ENCODE measurements at places on chromosomes 2 and 18.

DNA sequence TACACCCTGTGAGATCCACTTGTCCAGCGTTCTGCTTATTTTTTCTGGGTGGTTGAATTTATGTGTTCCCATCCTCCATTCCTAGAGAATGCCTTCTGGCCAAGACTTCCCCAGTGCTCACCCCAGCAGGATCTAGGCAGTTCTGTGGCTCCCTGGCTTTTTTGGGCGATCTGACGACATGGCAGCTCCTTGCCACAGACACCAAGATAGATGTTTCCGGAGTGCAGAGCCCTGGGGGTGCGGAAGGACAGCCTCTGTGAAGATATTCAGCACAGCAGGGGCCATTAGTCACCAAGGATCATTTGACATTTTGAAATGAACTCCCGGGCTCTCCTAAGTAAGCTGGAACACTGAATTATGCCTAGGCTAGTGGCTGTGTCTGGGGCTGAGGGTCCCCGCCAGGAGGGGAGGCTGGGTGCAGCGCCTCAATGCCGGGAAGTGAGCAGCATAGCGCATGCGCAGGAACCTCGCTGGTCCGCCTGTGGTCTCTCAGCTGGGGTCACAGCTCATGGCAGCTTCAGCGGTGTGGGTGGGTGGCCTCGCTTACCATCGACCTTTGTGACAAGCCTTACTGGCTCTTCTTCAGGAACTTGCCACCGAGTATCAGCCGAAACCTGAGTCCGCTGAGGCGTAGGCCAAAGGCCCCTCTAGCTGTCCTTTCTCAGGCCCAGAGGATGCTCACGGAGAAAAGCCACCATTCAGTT, 60.3 kb downstream of the MEX3C start:
- no peak for DNase-seq

DNA sequence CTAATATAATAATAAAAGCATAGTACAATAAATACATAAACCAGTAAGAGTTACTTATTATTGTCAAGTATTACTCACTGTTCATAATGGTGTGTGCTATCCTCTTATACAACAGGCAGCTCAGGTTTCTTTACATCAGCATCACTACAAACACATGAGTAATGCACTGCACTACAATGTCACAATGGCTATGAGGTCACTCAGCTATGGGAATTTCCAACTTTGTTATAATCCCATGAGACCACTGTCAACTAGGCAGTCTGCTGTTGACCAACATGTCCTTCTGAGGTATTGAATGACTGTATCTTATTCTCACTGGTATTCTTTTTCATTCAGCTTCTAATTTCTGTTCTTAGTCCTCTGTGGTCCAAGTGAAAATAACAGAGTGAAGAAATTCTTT, 250.4 kb upstream of the DSEL start:
- no peak for DNase-seq

DNA sequence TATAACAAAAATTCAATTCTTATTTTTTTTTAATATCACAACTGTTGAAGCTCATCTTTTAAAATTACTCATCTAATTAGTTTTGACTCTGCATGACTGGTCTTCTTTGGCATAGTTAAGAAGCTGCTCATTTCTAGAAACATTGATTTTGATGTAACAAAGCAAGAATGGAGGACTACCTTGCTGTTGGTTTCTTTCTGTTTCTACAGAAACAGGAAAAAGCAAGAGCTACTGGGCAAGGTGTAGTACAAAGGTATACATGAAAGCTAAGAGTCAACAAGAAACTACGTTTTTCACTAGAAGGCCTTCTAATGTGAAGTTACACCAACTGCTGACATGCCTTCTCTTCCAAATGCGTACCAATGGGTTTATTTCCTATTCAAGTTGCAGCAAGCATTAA, 90.6 kb upstream of the SYT4 start:
- DNase-seq = no peak

GRCh38 chr2:217538719-217539118, 464.1 kb downstream of the TNS1 start:
- DNase-seq = no peak

DNA sequence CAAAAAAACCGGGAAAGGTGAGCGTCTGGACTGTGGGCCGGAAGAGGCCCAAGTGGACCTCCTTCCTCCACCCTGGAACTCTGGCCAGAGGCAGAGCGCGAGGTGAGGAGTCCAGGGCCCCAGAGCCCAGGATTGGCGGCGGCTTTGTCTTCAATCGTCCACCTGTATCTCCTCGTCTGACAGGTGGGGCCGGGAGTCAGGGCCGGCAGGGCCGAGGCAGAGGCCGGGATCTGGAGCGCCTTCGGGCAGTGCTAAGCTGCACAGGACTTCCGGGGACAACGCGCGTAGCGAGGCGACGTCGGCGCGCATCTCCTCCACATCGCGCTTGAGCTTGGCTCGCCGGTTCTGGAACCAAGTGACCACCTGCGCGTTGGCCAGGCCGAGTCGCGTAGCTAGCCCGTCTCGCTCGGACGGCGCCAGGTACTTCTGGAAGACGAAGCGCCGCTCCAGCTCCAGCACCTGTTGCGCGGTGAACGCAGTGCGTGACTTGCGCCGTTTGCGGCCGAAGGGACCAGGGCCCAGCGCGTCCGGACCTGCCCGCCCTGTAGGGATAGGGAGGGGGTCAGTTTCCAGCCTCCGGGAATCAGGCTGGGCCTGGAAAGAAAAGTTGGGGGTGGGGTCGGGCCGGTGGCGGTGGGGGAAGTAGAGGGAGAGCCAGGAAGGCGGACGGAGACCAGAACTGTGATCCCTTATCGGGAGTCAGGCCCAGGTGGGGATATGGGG, 1.5 kb downstream of the LBX2 start:
- no peak for DNase-seq

GRCh38 chr2:67510745-67511144, 113.6 kb downstream of the ETAA1 start:
- no peak for DNase-seq

All from activated CD8-positive, alpha-beta memory T cell treated with anti-CD3 and anti-CD28 coated beads for 4 hours (primary cell).